EL (cell line): ENCODE measurements at places on chromosomes 7 and 10.

- DNase-seq, result no peak
Measured at GRCh38 chr10:78794736-78795455, 273.9 kb upstream of the ZMIZ1 start.

DNA sequence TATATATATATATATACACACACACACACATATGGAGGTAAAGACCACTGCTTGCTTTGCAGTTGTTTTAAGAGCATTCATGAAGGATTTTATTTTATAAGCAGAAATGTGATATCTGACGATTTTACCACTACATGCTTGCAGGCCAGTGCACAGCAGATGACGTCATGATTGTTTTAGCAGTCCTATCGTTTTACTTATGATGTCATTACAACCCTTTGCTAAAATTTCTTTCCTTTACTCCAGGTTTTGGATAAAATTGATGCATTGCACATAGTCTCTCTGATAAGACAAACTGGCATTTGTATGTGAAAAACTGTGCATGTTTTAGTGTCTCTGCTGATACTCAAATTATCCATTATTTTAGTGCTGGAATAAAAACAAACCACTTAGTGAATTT is 9.2 kb downstream of the EGFR start:
- no peak for DNase-seq

- no peak for DNase-seq
Measured at GRCh38 chr10:127997271-127997670, 90.4 kb downstream of the PTPRE start.

- no peak for DNase-seq
Measured at GRCh38 chr7:92681633-92682032, 91.4 kb upstream of the FAM133B start.

GRCh38 chr10:86368987-86369386 is 2.4 kb upstream of the GRID1 start:
- no peak for DNase-seq

- peak; percentile 26 for DNase-seq
Measured at GRCh38 chr10:90890347-90890746, 18.6 kb downstream of the RPP30 start.

DNA sequence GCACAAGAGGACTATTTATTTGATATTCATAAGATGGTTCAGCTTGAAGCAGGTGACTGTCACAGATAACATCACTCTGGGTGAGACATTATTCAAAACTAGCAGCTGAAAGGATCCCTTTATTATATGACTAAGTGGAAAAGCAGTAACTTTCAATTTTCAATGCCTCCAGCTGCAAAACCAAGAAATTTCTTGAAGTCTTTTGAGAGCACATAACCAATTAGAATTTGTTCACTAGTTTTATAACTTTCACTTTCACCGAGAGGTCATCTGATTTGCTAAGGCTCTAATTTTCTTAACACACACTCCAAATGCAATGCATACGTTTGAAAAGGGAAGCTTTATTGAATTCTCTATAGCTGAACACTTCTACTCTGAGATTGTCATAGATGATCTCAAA is 88.6 kb upstream of the KLF14 start:
- DNase-seq, result peak; percentile 53

GRCh38 chr10:33588974-33589600 is 254.6 kb upstream of the NRP1 start:
- DNase-seq, result no peak

DNA sequence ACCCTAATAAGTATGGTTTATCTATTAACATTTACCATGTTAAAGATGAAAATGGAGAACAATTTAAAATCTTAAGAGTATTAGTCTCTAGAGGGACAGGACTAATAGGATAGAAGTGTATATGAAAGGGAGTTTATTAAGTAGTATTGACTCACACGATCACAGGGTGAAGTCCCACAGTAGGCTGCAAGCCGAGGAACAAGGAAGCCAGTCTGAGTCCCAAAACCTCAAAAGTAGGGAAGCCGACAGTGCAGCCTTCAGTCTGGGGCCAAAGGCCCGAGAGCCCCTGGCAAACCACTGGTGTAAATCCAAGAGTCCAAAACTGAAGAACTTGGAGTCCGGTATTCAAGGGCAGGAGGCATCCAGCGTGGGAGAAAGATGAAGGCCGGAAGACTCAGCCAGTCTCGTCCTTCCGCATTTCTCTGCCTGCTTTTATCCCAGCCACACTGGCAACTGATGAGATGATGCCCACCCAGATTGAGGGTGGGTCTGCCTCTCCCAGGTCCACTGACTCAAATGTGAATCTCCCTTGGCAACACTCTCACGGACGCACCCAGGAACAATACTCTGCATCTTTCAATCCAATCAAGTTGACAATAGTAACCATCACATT is 140.8 kb upstream of the FAM20C start:
- no peak for DNase-seq

GRCh38 chr7:158278745-158279320 is 308.8 kb downstream of the PTPRN2 start:
- DNase-seq, result no peak

- no peak for DNase-seq
Measured at GRCh38 chr10:76301950-76302349, 870.5 kb downstream of the LRMDA start.

DNA sequence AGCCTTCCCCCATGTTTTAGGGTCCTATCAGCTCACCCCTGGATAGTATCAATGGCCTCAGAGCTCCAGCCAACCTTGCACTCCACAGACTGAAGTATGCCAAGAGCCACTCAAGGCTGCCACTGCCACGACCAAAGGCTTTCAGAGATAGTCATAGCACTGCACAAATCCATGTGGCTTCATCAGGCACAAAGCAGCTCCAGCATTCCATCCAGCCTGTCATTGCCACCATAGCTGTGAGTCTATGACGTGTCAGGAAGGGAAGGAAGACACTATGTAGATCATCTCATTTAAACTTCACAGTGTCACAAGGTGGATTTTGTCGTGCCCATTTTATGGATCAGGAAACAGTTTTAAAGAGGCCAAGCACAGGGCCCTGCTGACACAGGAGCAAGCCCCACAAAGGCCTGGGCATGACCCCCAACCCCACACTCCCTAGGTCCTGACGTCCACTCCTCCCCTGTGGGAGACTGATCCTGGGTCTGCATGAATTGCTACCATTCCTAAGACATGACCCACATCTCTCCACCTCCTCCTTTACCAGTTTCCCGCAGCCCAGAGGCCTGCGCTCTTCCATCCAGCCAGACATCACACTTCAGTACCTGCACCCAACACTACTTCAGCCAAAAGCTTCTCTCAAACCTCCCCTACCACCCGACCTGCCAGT is 119.4 kb downstream of the DIP2C start:
- DNase-seq, result peak; percentile 17

GRCh38 chr10:3151889-3152565 is 20.6 kb downstream of the PITRM1 start:
- DNase-seq, result no peak

GRCh38 chr7:74289018-74289658 is at the start of gene CLIP2:
CLIP2 (plus strand) TSS chr7:74289407; CDS start chr7:74317547, 28,140 bp downstream.
- DNase-seq, result peak; percentile 78

- DNase-seq, result no peak
Measured at GRCh38 chr7:143259765-143260164, 3.5 kb upstream of the GSTK1 start.

DNA sequence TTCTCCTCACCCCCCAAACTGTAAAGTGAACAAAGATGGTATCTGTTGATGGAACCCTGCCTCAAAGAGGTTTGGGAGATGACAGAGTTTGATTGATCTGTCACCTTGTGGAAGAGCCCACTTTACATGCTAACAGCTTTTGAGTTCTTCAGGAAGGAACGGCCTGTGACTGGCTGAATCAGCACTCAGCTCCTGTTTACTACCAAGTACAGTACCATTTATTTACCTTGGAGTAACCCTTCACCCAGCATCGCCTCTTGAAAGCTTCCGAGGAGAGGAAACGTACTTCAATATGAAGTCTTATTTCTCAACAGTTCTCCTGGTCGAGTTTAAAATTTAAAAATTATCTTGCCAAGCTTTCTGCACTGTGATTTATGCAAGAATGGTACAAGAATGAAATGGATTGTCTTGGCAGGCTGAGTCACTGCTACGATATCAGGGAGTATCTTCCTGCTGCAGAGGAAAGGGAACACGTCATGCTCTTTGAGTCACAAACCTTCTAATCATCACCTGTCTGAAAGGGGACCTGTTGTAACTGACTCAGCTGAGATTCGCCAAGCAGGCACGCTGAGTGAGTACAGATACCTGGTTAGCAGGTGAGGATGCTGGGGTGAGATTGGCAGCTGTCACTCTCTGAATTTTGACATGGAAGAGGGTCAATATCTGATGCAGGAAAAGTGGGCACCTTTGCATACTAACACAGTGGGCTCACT is 30.1 kb downstream of the KLF6 start:
- DNase-seq, result peak; percentile 85

GRCh38 chr10:107847620-107848019 is 683.1 kb upstream of the SORCS1 start:
- no peak for DNase-seq

GRCh38 chr10:65419629-65420028 is 1506.2 kb upstream of the LRRTM3 start:
- no peak for DNase-seq

DNA sequence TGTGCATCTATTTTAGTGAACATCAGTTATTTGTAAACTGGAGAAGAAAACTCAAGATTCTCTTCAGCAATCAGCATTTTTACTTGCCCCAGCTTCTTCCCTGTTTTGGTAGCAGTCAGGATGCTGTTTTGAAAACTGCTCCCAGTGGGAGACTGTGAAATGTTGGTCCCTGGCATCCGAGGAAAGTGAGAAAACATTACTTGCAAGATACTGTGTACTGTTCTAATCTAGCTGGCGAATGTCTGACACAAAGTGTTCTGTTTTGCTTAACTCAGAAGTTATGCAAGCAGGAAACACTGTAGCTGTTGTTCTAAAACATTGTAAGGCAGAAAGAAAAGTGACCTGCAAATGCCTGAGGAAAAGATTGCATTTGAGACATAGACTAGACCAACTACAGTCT is 171.8 kb upstream of the POM121L12 start:
- DNase-seq, result no peak

DNA sequence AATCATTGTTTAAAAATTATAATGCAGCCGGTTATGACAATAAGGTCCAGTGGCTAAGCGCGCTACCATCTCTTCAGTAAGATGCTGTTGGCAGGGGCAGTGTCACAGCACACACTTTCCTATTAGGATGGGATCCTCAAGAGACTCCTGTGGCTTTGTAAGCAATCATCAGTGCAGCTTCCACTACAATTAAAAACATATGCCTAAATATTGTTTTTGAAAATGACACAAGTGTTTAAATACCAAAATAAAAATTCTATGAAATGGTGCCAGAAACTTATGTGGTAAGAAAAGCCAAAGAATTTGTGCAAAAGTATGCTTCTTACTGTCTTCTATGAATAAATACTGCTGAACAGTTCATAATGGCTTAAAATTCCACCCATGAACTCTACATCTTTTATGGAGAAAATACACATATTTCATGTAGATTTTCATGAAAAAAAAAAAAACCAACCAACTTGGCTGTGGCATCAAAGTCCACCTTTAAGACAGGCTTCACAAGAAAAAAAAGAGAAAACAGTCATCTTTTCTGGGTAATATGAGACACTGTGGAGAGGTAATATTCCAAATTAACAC is 132.8 kb downstream of the SEMA3C start:
- peak; percentile 46 for DNase-seq

DNA sequence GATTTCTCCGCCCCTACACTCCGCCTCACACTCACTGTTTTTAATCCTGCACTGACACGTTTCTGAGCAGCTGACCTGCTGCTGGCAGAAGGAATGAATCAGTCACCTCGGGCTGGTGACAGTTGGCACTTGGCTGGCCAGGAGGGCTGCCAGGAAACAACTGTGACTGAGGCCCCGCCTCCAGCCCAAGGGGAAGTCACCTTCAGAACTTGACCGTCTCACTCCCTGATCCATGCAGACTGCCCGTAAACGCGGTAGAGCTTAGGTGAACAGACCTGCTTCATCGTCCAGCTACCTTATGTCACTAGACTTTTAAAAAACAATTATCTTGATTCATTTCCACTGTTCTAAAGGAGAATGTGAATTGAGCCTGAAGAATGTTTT is 107.5 kb downstream of the DOCK1 start:
- peak; percentile 13 for DNase-seq

DNA sequence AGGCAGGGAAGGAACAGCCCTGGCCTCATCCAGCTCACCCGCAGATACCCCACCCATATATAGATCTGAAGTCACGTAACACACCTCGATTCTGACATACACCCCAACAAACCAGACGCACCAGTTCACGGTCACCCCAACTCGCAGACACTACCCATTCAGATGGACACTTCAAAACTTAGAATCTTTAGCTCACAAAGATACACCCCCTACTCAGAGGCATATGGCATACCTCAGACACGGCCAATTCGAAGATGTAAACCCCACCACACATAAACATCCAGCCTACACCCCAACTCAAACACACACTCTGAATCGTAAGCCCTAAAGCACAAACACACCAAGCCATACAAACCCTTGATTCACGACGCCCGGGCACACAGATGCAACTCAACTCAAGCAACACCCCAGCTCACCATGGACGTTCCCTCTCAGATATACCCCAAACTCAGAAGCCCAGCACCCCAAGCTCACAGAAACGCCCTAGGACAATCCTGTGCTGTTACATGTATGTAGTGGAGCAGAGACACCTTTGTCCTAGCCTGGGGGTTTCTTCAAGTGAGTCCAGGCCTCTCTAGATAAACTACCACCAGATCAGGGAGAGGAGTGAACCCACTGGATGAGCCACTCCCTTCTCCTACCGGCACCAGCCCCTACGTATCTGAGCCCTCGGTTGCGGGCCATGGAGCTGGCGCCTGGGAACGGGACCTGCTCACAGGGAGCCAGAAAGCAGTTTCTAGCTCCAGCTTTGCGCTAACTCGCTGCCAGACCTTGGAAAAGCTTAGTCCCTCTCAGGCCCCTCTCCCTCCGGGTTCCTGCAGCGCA is 8.8 kb downstream of the PSD start:
- DNase-seq, result no peak

DNA sequence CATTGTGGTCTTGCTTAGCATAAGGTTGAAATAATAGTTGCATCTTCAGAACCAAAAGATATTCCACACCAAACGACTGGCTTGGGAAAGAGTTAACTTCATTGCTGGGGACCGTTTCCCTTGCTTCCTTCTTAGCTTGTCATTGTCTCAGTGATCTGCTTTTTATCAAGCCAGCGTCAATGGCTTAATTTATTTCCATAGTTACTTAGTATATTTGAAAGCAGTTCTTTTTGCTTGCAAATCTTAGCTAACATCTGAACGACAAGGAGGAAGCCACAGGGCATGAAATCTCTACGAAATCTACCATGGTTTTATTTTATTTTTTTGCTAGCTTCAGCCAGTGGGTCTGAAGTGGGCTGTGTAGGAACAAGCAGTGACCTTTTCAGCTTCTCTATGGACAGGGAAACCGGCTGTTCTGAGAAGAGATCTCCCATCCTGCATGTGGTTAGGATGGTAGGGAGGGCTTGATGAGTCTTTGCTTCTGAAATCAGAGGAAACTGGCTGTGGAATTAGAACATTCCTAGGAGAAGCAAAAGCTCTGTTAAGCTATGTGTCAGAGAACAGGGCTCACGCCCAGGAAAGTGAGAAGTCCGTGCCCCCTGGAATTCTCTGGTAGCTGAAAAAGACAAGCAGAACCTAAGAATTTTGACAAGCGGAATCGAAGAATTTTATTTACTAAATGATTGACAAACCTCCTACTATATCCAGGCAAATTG is 8.0 kb downstream of the SLC18A2 start:
- DNase-seq, result no peak
